ENCODE measurements at places on chromosomes 2 and 18. TPM values are rescaled to one million over a fixed set of nuclear protein-coding genes. Genes with fewer than 3 reads are reported as not detected.

The C2orf66 gene
- total RNA-seq = not detected

The SP140L gene
- total RNA-seq = 3.0 TPM

The MAB21L4 gene
- total RNA-seq = 0.22 TPM

The GALNT3 gene
- total RNA-seq = not detected

The ALPP gene
- 12.1 TPM for total RNA-seq

The CHPF gene
- total RNA-seq = 21.8 TPM

The MPV17 gene
- total RNA-seq = 83.0 TPM

The CXCR2 gene
- not detected for total RNA-seq

The SLC4A3 gene
- 3.2 TPM for total RNA-seq

The DSG1 gene
- total RNA-seq = not detected

The DCDC2C gene
- total RNA-seq = not detected

The TTR gene
- 0.30 TPM for total RNA-seq

The APLF gene
- total RNA-seq = 0.66 TPM

The ATRAID gene
- 207 TPM for total RNA-seq

The BCL2 gene
- 0.56 TPM for total RNA-seq

The SLC66A3 gene
- 32.8 TPM for total RNA-seq

The ZNF514 gene
- total RNA-seq = 7.6 TPM

The GPR45 gene
- not detected for total RNA-seq

The CD8A gene
- total RNA-seq = 0.32 TPM

The NT5DC4 gene
- not detected for total RNA-seq

The ABCG5 gene
- total RNA-seq = not detected

The MC2R gene
- total RNA-seq = not detected

The CPLX4 gene
- not detected for total RNA-seq
